ENCODE measurements at places on chromosomes 7 and 10. TPM values are rescaled to one million over a fixed set of nuclear protein-coding genes. Genes with fewer than 3 reads are reported as not detected.

ETV1 gene
- total RNA-seq, result 9.8 TPM

LIPF gene
- total RNA-seq, result not detected

- no peak for DNase-seq
Measured at GRCh38 chr7:135919071-135919841, 57.9 kb downstream of the MTPN start.

DNA sequence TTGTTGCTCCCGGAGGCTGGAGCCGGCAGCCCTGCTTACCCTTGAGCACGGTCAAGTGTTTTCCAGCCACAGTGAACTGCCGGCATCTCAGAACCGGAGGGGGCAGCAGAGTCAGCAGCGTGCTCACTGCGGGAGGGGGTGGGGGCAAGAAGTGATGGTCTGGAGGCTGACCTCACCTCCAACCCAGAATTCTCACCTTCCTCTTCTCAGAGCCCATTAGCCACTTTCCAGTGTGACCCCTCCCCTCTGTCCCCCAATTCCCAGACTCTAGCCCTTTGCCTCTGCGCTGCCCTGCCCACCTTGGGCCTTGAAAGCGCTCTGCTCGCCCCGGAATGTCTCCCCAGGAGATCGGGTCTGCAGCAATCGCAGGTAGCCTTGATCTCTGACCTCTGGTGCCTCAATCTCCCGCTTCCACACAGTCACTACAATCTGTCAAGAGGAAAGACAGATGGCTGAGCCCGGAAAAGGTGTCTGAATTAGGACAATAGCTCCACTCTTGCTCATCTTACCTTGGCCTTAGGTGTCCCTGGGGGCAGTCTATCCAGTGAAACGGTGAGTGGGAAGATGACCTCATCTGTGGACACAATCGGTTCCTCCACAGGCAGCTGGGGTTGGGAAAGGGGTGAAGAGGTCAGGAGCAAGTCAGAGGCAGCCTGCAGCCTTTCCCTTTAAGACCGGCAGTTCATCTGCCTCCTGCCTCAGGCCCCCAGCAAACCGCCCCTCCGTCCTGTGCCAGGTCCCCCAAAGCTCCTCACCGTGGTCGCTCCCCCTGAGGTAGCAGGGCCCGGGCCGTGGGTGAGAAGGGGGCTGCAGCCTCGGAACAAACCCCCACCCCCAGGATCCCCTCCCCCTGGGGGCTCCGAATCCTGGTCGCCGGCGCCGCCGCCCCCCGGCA, 942 bp downstream of the TRAPPC14 start:
- DNase-seq, result peak; percentile 50

- DNase-seq, result peak; percentile 16
Measured at GRCh38 chr10:74824900-74825370, 1.5 kb upstream of the KAT6B start.

GRCh38 chr10:127278001-127278400, 81.6 kb upstream of the INSYN2A start:
- peak; percentile 59 for DNase-seq

GRCh38 chr7:91832493-91833045, 47.9 kb downstream of the MTERF1 start:
- DNase-seq, result no peak

Measured in A172 (cell line).